Regular cardiac myocyte (primary cell): ENCODE measurements at places on chromosomes 4 and X. TPM values are rescaled to one million over a fixed set of nuclear protein-coding genes. Genes with fewer than 3 reads are reported as not detected.

Gene TMPRSS11B
- total RNA-seq, result not detected in 2 replicates

Gene MAGEE2
- not detected in 2 replicates for total RNA-seq

Gene PHOX2B
- not detected in 2 replicates for total RNA-seq

Gene SLITRK2
- not detected in 2 replicates for total RNA-seq

Gene PWWP3B
- total RNA-seq, result under 0.01 and 0.28 TPM in 2 replicates

Gene TIMP1
- total RNA-seq, result 373 and 1,457 TPM in 2 replicates

Gene TREX2
- total RNA-seq, result 2.8 and 4.4 TPM in 2 replicates

Gene CT55
- total RNA-seq, result not detected in 2 replicates

Gene CT83
- not detected in 2 replicates for total RNA-seq
